Renal cortex interstitium (tissue), 15 donors: ENCODE measurements at places on chromosomes 5 and 9. TPM values are rescaled to one million over a fixed set of nuclear protein-coding genes. Genes with fewer than 3 reads are reported as not detected.

DNA sequence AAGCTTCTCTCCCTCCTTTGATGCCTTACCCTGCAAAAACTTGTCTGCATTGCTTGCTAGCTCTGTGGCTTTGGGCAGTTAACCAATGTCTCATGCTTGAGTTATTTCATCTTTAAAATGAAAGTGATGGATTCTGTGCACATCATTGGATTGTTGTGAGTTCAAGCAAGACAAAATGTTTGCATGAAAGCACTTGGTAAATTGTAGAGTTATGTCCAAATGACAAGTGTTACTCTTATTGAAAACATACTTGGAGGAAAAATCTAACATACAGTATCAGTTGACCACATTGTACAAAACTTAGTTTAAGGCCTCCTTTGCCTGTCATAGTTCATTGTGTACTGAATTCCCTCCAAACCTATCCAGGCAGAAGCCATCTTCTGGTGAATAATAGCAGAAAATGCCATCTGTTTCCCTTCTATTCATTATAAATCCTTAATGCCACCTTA, 30.0 kb downstream of the TGFBR1 start:
- no peak for DNase-seq

- no peak for DNase-seq
Measured at GRCh38 chr9:22595805-22596204, 149.2 kb downstream of the DMRTA1 start.

- no peak for DNase-seq
Measured at GRCh38 chr5:156934450-156935211, 28.4 kb downstream of the TIMD4 start.

GRCh38 chr9:4805191-4805918, 12.6 kb downstream of the RCL1 start:
- no peak for DNase-seq

DNA sequence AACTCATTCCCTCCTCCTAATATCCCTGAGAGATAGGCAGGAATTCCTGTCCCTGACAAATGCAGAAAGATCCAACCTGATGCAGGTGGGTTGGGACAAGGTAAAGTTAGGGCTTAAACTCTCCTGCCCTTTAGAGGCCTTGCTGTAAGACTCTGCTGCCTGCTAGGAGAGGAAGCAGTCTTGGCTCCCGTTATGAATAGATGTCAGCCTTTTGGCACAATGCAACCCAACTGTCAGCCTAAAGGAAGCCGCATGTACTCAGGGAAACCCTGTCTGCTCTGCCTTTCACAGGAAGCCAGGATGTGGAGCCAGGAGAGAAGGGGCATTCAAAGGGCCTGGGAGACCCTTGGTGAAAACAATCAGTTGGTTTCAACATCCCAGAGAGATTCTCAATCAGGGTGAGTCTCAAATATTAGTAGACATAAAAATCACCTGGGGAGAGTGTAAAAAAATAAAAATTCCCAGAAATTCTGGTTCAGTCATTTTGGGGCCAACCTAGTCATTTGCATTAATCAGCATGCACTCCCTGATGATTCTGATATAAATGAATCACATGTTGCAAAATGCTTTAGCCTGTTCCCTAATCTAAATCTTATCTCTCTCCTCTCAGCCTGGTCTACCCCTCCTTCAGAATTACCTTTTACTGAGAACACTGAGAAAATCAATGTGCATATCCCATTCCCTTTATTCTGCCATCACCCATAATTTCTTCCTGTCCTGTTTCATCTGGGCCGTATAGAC, 136.2 kb upstream of the TRIM32 start:
- DNase-seq: no peak

GRCh38 chr5:174310706-174311105, 265.2 kb downstream of the NSG2 start:
- DNase-seq: no peak

DNA sequence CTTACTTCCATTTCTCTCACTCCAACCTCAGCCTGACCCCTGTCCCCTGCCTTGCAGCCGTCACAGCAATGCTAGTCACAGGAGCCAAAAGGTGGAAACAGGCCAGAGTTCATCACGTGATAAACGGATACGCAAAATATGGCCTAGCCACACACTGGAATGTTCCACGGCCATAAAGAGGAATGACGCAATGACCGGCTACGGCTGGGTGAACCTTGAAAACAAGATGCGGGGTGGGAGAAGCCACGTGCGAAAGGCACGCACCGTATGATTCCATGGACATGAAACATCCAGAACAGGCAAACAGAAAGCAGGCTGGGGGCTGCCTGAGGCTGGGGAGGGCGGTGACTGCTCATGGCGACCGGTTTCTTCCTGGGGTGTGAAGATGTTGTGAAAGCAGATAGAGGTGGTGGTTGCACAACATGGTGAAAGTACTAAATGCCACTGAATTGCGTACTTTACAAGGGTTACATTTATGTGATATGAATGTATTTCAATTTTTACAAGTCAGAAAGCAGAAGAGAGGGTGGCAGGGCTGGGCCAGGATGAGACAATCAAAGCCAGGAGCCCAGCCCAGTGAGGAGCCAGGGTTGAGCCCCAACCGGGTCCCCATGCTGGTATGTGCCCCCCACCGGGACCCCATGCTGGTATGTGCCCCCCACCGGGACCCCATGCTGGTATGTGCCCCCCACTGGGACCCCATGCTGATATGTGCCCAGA, 117.8 kb upstream of the SARDH start:
- DNase-seq: peak; percentile 61

GRCh38 chr5:137613554-137614265, 114.6 kb upstream of the SPOCK1 start:
- no peak for DNase-seq

GRCh38 chr9:36400332-36401163, 479 bp upstream of the RNF38 start:
- DNase-seq: peak; percentile 83

- no peak for DNase-seq
Measured at GRCh38 chr5:150469718-150470469, 20.4 kb upstream of the RPS14 start.

GRCh38 chr5:132468656-132469379, 21.8 kb downstream of the IRF1 start:
- no peak for DNase-seq

DNA sequence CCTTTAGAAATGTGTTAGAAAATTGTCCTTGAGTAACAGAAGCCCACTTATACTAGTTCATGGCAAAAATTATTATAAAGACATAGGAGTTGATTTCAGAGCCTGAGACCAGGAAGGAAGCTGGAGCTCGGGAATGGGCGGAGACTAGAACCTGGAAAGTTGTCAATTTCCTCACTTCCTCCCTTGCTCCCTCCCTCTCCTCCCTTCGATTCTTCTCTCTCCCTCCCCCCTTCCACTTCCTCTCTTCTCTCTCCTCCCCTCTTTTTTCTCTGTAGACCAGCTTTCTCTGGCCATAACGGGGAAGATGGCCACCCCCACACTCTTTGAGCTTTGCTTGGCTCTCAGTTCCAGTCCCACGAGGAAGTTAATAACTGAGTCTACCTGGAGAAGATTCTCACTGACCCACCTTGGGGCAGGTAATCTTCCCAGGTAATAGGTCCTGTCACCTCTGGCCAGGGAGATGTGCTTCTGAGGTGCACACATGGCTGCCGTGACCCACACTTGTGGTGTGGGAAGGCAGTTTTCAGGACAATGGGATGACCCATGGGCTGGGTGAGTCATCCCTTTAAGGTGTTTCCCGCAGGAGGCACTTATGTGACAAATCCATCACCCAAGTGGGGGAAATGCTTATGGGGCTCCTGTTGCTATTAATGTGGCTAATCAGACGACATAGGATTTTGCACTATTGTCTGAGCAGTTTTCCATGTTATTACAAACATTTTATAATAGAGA, 78.7 kb downstream of the HSPA4 start:
- DNase-seq: no peak

DNA sequence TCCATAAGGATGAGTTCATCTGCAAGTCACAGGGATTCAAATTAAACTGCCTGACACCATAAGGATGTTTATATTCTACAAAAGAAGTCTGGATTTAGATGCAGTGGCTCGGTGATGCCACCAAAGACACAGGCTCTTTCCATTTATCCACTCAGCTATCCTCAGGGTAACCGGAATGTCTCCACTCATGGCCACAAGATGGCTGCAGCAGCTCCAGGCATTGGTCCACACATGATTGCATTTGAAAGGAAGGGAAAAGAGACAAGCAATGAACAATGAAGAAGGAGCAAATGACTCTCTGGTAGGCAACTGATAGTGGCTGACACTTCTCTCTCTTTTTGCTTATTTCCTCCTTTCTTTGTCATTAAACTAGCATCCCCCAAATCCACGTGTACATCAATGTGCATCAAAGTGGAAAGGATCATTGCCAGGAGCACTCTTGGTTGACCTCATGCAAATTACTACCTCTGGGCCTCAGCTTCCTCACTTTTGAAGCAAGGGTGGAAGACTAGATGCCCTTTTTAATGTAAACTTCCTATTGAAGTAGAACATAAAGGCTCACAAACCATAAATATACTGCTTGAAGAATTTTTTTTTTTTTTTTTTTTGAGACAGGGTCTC, 7.2 kb upstream of the SNX30 start:
- no peak for DNase-seq

GRCh38 chr5:14266686-14267085, 123.5 kb downstream of the TRIO start:
- DNase-seq: no peak

- no peak for DNase-seq
Measured at GRCh38 chr5:1420211-1421195, 24.7 kb downstream of the SLC6A3 start.

GRCh38 chr5:113487416-113487780, 855 bp downstream of the MCC start:
- no peak for DNase-seq

- no peak for DNase-seq
Measured at GRCh38 chr5:6307304-6307703, 71.0 kb downstream of the MED10 start.

DNA sequence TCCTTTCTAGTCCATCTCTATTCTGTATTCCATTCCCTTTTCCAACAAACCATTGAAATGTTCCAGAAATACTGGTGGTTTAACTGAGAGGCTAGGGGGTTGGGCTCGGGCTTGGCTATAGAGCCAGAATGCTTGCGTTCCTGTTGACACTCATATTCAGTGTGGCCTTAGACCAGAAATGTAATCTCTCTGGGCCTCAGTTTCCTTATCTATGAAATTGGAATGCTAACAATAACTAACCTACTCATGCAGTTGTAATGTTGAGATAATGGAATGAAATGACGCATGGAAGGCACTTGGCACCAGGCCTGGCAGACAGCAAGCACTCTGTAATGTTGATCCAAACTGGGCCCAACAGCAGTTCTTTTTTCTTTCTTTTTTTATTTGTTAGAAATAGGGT, 26.8 kb downstream of the JADE2 start:
- no peak for DNase-seq

GRCh38 chr5:147234825-147235635, at the start of gene STK32A:
TSS of gene STK32A (plus strand) at chr5:147235026. CDS start at chr5:147239635, 4,609 bp downstream.
- peak; percentile 60 for DNase-seq

DNA sequence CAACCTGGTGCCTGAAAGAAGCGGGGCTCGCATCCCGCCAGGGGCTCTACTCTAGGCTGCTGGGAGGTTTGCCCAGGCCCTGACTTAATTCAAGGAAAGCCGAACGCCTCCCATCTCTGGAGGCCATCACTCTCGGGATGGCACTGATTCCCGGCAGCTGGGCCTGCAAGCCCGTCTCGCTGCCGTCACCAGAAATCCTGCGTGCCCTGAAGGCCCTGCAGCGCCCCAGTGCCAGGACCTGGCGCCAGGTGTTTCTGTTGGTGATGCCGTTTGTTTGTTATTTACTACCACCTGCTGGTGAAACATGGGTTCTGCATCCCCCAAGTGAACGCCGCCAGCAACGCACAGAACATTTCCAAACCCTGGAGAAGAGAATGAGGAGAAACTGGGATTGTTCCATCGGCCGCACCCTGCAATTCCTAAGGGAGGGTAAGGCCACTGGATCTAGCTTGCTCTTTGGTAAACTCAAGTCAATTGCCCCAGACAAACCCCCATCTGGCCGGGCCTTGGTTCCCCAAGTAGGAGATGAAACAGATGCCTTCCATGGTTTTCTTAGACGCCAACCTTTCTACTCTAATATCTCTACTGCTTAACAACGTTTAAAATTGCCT, 77.9 kb downstream of the AK8 start:
- DNase-seq: peak; percentile 55

DNA sequence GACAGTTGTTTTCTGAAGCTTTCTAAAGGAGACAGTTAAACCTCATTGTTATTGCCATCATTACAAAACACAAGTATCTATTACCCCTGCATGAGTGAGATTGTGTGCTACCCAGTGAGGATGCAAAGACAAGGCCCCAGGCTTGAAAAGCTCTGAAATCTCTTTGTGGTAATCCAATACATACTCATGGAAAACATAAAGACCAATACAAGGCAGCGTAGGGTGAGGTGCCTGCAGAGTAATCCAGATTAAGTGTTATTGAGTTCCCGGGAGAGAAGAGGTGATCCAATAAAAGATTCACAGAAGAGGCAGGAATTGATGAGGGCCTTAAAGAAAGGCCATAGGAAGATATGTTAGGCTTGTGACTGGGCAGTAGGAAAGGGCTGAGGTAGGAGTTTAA, 150.1 kb downstream of the MEF2C start:
- no peak for DNase-seq

DNA sequence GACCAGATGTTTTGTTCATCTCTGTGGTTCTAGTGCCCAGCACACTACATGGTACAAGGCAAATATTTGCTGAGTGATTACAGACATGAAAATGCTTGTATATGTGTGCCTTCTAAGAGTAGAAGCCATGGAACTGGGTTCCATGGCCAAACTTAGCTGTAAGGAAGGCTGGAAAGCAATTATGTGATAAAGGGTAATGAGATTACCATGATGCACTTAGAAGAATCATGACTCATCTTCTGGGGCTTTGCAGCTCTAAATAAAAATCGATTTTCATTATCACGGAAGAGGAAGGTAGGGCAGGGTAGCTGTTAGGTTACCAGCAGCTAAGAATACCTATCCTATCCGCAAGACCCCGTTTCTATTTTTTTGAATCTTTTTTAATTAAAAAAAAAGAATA, 28.0 kb downstream of the RFK start:
- no peak for DNase-seq

GRCh38 chr5:60207040-60207439, 313.5 kb upstream of the PDE4D start:
- DNase-seq: no peak

GRCh38 chr9:79143211-79143610, 428.6 kb upstream of the TLE4 start:
- no peak for DNase-seq

- no peak for DNase-seq
Measured at GRCh38 chr5:115624994-115625393, 842 bp downstream of the TMED7 start.

CANX gene
- 533 TPM for polyA plus RNA-seq

URM1 gene
- polyA plus RNA-seq: 55.4 TPM

LCN9 gene
- not detected for polyA plus RNA-seq

NEUROG1 gene
- not detected for polyA plus RNA-seq

OR1Q1 gene
- not detected for polyA plus RNA-seq

CTNND2 gene
- polyA plus RNA-seq: 2.3 TPM

CDC14B gene
- 23.7 TPM for polyA plus RNA-seq

GCNT1 gene
- 4.8 TPM for polyA plus RNA-seq

IL9 gene
- not detected for polyA plus RNA-seq

ESM1 gene
- 6.2 TPM for polyA plus RNA-seq

SLC4A9 gene
- polyA plus RNA-seq: 43.4 TPM

ITK gene
- polyA plus RNA-seq: 0.57 TPM

TRPM3 gene
- polyA plus RNA-seq: 12.4 TPM

OTULIN gene
- 19.4 TPM for polyA plus RNA-seq

TMEM141 gene
- 70.3 TPM for polyA plus RNA-seq
